Activated T-helper 2 cell treated with anti-CD3 and anti-CD28 coated beads, Interferon-gamma antibody, Interleukin-2, Interleukin-4, amounts not matched to agents 10 μg/mL and 5 μg/mL and 100 μg/mL, durations not matched to agents 14 hours and 24 hours and 36 hours (primary cell): ENCODE measurements at places on chromosomes 5 and 9.

DNA sequence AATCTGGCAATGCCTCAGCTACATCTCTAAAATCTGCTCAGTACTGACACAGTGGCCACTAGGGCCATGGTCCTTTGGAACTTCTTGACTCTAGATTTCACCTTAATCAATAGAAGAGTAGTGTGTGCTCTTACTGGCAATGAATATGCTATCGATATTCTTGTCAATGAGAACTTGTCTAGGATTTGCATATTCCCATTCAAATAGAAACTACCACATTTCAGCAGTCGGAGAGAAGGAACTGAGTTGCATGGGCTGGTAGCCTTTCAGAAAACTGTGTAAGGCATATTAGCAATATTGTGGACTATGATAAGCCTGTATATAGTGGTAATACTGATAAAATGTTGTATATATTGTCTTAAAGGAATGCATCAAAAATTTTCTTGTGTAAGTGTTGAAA is 45.3 kb upstream of the NAA35 start:
- H3K27me3 ChIP-seq, result no peaks in the 10 kb centered on the region
- peaks cover 4% of the 10 kb centered on the region for H3K4me1 ChIP-seq
- H3K36me3 ChIP-seq, result no peaks in the 10 kb centered on the region
- no peak overlapping the region for H3K4me3 ChIP-seq
- DNase-seq, result no peak
- no peak overlapping the region for H3K27ac ChIP-seq

GRCh38 chr9:128390813-128391711 is 19.9 kb downstream of the URM1 start:
- H3K27ac ChIP-seq, result no peak overlapping the region
- H3K36me3 ChIP-seq, result peaks cover 22% of the 10 kb centered on the region
- H3K27me3 ChIP-seq, result no peaks in the 10 kb centered on the region
- H3K4me1 ChIP-seq, result no peaks in the 10 kb centered on the region

- no peak for DNase-seq
- peaks cover 7% of the 10 kb centered on the region for H3K27me3 ChIP-seq
Observed at GRCh38 chr5:16781828-16782626, 154.1 kb downstream of the MYO10 start.

DNA sequence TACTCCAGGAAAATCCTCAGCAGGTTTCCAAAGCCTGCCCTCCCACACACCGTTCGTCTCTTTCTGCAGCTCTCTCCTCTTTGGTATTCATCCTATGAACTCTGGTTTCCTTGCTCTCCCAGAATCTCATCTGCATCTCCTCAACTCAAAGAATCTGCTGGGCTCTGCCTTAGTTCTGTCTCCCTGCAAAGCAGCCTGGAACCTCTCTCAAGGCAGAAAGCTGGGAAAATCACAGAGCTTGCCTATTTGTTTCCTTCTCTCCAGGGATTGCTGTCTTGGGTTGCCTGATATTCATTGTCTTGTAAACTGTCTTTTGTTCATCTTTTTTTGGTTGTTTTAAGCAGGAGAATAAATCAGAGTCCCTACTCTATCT is 5.3 kb upstream of the ERAP2 start:
- peak overlapping the region; percentile 61 for H3K4me3 ChIP-seq
- no peaks in the 10 kb centered on the region for H3K36me3 ChIP-seq
- no peaks in the 10 kb centered on the region for H3K27me3 ChIP-seq
- DNase-seq, result no peak
- H3K4me1 ChIP-seq, result peaks cover 67% of the 10 kb centered on the region

DNA sequence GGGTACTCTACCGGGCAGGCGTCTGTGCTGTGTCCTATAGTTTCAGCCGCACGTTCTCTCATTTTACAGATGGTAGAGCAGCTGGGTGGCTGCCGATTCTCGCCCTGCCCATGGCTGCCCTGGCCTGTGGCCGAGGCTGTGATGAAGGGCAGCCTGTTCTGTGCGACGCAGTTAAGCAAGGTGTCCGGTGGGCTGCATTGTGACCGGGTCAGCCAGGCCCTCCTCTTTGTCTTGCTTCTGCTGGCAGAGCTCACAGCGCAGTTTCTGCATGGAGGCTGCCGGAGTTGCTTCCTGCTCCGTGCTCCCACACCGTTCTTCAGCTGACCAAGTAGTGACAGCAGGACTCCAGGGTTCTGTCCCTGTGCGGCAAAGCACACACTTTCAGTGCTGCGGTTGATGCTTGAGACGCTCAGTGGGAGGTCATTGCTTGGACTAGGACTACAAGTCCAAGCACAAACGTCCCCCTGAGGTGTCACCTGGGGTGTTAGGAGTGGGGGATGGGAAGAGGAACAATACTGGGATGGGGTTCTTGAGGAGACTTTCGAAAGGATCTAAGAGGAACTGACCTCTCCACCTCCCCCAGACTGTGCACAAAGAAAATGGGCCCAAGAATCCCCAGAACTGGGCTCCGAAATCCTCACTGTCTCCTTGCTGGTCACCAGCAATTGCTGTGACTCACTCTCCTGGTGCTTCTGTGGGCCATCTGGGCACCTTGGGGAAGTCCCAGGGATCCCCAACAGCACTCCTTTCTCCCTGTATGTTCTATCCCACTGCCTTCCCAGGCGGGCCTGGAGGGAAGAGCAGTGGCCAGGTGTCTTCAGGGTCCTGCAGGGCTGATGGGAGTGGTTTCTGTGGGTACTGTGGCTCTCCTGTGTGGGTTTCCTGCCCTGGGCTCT is 58.2 kb downstream of the GADD45G start:
- no peak overlapping the region for H3K4me3 ChIP-seq
- H3K27me3 ChIP-seq, result peaks cover 21% of the 10 kb centered on the region
- H3K4me1 ChIP-seq, result peaks cover 14% of the 10 kb centered on the region
- no peaks in the 10 kb centered on the region for H3K36me3 ChIP-seq
- DNase-seq, result no peak

- no peaks in the 10 kb centered on the region for H3K36me3 ChIP-seq
- H3K27me3 ChIP-seq, result peaks cover 2% of the 10 kb centered on the region
- no peaks in the 10 kb centered on the region for H3K4me1 ChIP-seq
- H3K27ac ChIP-seq, result no peak overlapping the region
- no peak for DNase-seq
- H3K4me3 ChIP-seq, result no peak overlapping the region
Observed at GRCh38 chr5:77117161-77117560, 30.1 kb upstream of the ZBED3 start.

DNA sequence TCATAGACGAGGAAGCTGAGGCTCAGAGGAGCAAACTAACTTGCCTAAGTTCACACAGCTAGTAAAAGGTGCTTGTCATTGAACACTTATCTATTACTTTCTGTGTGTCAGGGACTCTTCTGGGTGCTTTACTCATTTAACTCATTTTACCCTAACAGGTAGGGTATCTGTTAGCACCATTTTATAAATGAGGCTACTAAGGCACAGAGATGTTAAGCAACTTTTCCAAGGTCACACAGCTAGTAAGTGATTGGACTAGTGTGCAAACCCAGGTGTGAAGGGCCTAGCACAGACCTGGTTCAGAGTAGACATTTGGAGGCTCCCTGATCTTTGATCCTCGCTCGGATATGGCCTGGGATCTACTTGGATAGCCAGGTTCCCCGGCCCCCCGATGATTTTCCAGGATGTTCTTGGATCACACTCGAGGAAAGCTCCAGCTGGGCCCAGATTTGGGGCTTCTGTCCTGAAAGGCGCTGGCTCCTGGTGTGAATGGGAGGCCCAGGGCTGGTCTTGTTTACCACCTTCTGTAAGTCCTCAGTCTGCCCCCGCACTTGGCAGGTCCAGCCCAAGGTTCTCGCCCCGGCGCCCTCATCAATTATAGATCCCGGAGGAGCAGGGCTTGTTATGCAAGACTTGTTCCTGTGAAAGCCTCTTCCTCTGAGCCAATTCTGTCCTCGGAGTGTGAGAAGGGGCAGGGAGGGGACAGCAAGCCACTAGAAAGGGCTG is 37.5 kb downstream of the GSN start:
- H3K36me3 ChIP-seq, result no peaks in the 10 kb centered on the region
- DNase-seq, result no peak
- H3K4me3 ChIP-seq, result no peak overlapping the region
- peaks cover 6% of the 10 kb centered on the region for H3K27me3 ChIP-seq

DNA sequence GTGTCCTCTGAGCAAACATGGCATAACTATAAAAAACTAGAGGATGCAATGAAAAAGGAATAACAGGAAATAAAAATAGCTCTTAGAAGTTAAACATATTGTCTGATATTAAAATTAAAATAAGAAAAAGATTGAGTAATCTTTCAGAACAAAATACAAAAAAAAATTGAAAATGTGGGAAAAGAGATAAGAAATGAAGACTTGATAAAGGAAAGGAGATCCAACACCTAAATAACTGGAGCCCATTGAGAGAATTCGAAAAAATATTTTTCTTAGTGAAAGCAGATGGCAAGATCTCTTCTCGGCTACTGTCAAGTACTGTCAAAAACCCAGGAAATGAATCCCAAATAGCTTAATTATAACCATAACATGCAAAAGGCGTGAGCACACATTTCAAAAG is 24.9 kb downstream of the LIFR start:
- no peak overlapping the region for H3K4me3 ChIP-seq
- no peaks in the 10 kb centered on the region for H3K36me3 ChIP-seq
- no peak overlapping the region for H3K27ac ChIP-seq
- DNase-seq, result no peak

GRCh38 chr9:18268381-18268780 is 205.6 kb upstream of the ADAMTSL1 start:
- no peaks in the 10 kb centered on the region for H3K27me3 ChIP-seq
- no peaks in the 10 kb centered on the region for H3K36me3 ChIP-seq
- no peaks in the 10 kb centered on the region for H3K4me1 ChIP-seq
- H3K27ac ChIP-seq, result no peak overlapping the region
- H3K4me3 ChIP-seq, result no peak overlapping the region

GRCh38 chr5:118325931-118326330 is 662.4 kb downstream of the DTWD2 start:
- no peaks in the 10 kb centered on the region for H3K27me3 ChIP-seq
- no peaks in the 10 kb centered on the region for H3K4me1 ChIP-seq

DNA sequence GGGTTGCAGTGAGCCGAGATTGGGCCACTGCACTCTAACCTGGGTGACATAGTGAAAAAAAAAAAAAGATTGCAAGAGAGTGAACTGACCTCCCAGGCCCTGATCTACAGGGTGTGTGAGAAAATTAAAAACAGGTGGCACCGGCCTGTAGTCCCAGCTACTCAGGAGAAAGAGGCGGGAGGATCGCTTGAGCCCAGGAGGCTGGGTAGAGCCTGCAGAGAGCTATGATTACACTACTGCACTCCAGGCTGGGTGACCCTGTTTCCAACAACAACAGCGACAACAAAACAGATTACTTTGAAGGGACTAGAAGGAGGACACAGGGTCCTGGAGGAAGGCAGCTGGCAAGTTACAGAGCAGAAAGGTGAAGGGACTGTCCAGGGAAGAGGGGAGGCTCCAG is 42.2 kb upstream of the FABP6 start:
- peaks cover 3% of the 10 kb centered on the region for H3K4me1 ChIP-seq
- no peak overlapping the region for H3K4me3 ChIP-seq
- H3K27ac ChIP-seq, result no peak overlapping the region
- no peaks in the 10 kb centered on the region for H3K36me3 ChIP-seq

DNA sequence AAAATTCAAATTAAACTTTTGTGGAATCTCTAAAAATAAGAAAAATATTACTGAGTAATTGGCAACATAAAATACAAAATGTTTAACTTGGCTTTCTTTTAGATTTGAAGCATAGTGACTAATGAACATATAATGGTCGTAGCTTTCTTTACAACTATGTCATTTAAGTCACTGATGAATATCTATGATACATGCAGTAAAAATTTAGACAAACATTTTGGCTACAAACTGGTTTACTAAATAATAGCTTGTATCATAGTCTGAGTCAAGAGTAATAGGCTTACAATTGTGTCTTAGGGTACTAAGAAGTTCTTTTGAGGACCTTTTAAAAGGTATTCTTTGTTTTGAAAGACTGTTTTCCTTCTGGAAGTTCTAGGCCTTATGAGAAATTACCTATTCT is 2.0 kb upstream of the APC start:
- H3K27ac ChIP-seq, result no peak overlapping the region
- H3K4me1 ChIP-seq, result peaks cover 10% of the 10 kb centered on the region
- no peak for DNase-seq
- H3K4me3 ChIP-seq, result no peak overlapping the region

GRCh38 chr5:135710045-135710675 is 124.3 kb upstream of the SLC25A48 start:
- no peak for DNase-seq
- no peak overlapping the region for H3K27ac ChIP-seq
- H3K4me3 ChIP-seq, result no peak overlapping the region
- H3K4me1 ChIP-seq, result no peaks in the 10 kb centered on the region
- H3K36me3 ChIP-seq, result no peaks in the 10 kb centered on the region
- H3K27me3 ChIP-seq, result peaks cover 3% of the 10 kb centered on the region

DNA sequence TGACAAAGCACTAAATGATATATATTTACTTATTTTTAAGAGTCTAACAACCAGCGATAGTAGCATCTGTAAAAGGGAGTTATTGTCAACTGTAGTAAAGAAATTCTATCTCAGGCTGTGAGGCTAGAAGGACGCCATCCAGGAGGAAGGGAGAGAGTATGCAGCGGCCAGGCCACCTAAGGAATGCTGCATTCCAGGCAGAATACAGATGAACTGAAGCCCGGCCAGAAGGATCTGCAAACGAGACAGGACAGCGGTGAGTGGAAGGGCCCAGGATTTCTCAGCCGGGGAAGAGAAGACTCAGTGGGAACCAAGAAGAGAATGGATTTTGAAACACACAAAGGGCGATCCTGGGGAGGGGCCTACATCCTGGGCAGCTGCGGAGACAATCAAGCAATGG is 7.4 kb downstream of the RETREG1 start:
- H3K4me1 ChIP-seq, result peaks cover 45% of the 10 kb centered on the region
- no peaks in the 10 kb centered on the region for H3K27me3 ChIP-seq
- no peak overlapping the region for H3K27ac ChIP-seq
- peaks cover 62% of the 10 kb centered on the region for H3K36me3 ChIP-seq

DNA sequence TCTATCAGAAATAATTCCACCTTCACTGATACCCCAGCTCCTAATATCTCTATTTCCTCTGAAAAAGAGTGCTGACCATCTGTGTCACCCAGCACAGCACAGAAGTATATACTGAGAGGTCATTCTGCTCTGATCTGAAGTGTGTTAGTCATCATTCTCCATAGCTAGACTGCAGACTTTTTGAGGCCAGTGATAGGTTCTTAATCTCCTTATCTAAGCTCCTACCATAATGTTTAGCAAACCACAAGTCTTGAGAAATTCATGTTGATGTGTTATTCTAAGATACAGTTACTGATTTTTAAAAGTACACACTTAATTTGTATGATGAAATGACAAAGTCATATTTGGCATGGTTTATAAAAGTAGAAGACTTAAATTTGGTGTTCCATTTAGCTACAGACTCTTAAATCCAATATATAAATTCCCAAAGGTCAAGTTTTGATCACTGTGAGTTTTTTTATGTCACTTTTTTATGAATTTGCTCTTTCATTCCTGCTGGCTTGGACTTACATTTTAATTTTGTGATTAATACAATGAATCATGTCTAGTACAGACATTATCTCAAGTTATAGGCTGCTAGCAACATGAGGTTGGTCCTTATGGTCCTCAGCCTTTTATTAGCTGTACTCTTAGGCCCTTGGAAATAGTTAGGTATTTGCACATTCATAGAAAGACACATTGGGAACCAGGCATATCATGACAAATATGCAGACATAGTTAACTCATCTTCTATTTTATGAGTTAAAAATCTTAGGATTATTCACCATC is 380.8 kb downstream of the EBF1 start:
- no peak overlapping the region for H3K27ac ChIP-seq
- no peaks in the 10 kb centered on the region for H3K4me1 ChIP-seq
- H3K36me3 ChIP-seq, result no peaks in the 10 kb centered on the region
- H3K27me3 ChIP-seq, result no peaks in the 10 kb centered on the region

GRCh38 chr5:125197321-125197720 is 450.9 kb upstream of the ZNF608 start:
- DNase-seq, result no peak
- H3K36me3 ChIP-seq, result no peaks in the 10 kb centered on the region
- H3K4me3 ChIP-seq, result no peak overlapping the region
- no peaks in the 10 kb centered on the region for H3K4me1 ChIP-seq
- no peaks in the 10 kb centered on the region for H3K27me3 ChIP-seq

GRCh38 chr5:40489421-40489820 is 190.3 kb upstream of the PTGER4 start:
- DNase-seq, result no peak
- peak overlapping the region; percentile 47 for H3K27ac ChIP-seq
- no peaks in the 10 kb centered on the region for H3K27me3 ChIP-seq
- H3K4me1 ChIP-seq, result peaks cover 72% of the 10 kb centered on the region
